ENCODE measurements at places on chromosomes 12 and 14.

DNA sequence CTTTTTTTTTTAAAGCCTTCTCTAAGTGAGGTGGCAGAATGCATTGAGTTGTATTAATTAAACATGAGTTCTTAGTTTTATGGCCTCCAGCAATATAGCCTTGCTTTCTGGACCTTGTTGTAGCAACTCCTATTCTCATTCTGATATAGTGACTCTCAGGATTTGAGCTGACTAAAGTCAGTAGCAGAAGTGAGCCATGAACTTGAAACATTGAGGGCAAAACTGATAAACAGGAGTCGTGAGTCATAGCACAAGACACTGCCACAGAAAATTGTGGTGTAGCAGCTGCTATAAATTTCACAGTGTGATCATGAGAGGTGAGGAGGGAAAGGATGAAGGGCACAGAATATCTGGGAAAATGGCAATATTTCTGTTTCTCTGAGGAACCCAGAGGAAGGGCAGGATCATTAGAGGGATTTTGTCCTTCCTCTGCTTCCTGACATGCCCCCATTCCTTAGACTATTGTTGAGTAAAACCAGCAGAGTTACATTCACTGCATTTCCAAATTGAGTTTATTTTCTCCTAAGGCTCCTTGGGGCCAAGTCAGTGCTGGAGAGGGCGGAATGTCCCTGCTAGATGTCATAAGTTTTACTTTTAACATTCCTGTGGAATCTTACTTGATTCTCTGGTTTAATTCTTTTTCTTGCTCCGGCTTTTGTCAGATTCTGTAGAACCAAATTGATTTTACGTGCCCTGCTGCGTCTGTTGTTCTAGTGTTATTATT lies 7.5 kb downstream of the KLRG1 start:
- DNase-seq, result no peak

- no peak for DNase-seq
These were observed 828.8 kb downstream of the TMTC2 start for GRCh38 chr12:83515306-83516026.

DNA sequence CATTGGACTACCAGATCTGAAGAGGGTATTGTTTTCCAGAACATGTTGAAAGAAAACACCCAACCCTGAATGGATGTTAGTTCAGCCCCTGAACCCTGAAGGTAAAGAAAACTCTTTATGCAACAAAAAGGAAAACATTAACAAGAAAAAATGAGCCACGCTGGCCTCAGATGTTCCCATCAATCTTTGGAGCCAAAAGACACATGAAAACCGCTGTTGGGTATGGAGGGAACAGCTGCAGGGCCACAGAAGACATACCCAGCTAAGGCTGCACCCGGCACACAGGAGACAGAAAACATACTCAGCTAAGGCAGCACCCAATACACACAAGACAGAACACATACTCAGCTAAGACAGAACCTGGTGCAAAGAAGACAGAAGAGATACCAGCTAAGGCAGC lies 51.3 kb upstream of the GALNT9 start:
- DNase-seq, result no peak

GRCh38 chr12:116299064-116299463 lies 21.6 kb upstream of the MED13L start:
- no peak for DNase-seq

DNA sequence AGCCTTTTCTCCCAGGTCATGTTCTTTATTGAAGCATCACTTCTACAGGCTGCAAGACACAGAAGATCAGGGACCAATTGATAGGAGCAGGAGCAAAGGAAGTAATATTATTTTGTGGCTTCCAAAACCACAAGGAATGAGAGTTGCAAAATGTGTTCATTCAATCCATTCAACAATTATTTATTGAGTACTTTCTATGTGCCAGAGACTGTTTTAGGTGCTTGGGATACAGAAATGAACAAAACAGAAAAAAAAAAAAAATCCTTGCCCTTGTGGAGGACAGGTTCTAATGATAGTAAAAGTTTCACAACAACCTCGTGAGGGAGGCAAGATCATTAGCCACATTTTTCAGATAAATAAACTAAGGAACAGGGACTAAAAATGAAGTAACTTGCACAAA lies 20.1 kb upstream of the DACT1 start:
- DNase-seq, result no peak

- DNase-seq, result peak; percentile 52
These were observed 8.9 kb downstream of the BICD1 start for GRCh38 chr12:32115404-32116104.

GRCh38 chr12:87320724-87321123 lies 708.5 kb downstream of the C12orf50 start:
- DNase-seq, result no peak

GRCh38 chr12:121568518-121568917 lies 12.3 kb downstream of the KDM2B start:
- no peak for DNase-seq

DNA sequence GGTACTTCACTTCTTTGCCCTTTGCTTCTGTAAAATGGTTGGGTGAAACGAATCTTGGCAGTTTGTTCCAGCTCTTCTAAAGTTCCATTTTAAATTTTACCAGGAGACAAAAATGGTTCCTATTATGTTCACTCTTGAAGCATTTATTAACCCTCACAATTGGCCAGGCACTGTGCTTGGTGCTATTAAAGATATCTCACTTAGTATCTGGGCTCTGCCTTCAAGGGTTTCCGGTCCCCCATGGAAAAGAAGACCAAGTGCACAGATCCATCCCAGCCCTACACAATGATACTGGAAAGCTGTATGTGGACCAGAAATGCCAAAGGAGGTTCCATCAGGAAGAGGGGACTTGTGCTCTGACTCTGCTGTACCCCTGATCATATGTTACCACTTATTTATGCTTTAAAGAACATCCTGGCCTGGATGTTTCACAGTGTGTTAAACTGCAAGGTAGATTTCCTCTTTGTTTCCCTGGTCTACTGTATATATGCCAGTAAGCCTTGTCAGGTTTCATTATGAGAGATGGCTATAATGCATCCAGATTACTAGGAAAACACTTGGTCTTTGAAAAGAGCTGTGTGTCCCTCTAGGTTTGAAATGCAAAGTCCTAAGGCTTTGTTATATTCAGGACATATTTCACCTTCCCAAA lies 154.8 kb downstream of the PRKCH start:
- no peak for DNase-seq

- DNase-seq, result no peak
These were observed 318.1 kb downstream of the ZFP36L1 start for GRCh38 chr14:68474741-68475140.

DNA sequence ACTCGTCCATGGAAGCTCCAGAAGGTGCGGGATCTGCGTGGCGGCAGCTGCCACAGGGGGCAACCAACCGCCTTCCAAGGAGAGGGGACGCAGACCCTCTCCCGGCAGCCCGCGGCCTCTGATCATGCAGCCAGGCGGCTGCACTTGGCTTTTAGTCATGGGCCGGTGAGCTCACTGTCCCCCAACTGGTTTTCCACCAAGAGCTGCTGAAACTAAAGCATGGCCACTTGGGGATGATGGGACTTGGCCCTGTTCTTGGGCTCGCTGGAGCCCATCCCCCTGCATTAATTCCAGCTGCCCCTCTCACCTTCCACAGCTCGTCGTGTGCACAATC lies 39.1 kb downstream of the CCDC85C start:
- no peak for DNase-seq

- no peak for DNase-seq
These were observed 3.6 kb upstream of the TC2N start for GRCh38 chr14:91870890-91871289.

DNA sequence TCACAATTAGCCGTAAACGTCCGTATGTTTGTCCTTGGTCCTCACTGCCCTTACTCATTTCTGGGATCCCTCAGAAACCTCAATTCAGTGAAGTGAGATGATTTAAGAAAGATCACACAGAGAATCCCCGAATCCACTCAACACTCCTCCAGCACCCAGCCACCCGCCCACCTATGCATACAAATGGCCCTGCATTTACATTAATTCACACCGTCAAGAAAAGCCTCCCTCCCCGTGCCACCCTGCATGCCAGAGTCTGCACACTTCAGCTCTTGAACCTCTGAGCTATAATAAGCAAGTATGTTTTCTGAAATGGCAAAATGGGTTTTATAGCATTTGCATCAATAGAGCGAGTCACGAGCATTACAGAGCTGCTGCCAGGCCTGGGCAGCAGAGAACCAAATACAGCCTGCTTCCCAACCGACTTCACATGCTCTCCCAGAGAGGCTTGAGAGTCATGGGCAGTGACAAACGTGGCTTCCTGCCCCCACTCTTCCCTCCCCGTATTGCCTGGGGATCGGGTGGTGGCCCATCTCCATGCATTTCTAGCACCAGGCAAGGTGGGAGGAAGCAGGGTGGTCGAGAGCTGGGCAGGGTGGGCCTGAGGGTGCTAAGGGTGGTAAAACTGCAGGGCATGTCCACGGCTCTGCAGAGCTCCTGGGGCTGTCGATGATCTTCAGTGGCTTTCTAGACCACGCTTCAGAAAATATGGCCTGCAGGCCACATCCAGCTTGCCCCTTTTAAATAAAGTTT lies 177.6 kb downstream of the RIMBP2 start:
- DNase-seq, result no peak

GRCh38 chr14:99702115-99702514 lies 18.0 kb downstream of the CYP46A1 start:
- no peak for DNase-seq

- DNase-seq, result no peak
These were observed 109.3 kb upstream of the EVL start for GRCh38 chr14:99955826-99956455.

DNA sequence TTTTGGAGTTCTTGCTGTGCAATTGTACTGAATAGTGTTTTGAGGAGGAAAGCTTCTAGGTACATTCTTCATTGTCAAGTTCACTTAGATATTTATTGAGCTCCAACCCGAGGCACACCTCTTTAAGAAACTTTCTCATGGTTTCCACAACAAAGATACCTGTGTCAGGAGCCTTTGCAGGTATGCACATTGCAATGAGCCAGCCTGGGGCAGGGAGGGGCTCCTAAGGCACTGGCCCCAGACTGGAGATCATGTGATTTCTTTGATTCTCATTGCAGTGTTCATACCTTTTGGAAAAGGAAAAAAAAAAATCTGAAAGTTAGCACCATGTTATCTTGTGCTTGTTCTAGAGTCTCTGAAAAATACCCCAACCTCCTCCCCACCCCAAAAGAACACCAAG lies 80.3 kb downstream of the PRMT8 start:
- DNase-seq, result no peak

DNA sequence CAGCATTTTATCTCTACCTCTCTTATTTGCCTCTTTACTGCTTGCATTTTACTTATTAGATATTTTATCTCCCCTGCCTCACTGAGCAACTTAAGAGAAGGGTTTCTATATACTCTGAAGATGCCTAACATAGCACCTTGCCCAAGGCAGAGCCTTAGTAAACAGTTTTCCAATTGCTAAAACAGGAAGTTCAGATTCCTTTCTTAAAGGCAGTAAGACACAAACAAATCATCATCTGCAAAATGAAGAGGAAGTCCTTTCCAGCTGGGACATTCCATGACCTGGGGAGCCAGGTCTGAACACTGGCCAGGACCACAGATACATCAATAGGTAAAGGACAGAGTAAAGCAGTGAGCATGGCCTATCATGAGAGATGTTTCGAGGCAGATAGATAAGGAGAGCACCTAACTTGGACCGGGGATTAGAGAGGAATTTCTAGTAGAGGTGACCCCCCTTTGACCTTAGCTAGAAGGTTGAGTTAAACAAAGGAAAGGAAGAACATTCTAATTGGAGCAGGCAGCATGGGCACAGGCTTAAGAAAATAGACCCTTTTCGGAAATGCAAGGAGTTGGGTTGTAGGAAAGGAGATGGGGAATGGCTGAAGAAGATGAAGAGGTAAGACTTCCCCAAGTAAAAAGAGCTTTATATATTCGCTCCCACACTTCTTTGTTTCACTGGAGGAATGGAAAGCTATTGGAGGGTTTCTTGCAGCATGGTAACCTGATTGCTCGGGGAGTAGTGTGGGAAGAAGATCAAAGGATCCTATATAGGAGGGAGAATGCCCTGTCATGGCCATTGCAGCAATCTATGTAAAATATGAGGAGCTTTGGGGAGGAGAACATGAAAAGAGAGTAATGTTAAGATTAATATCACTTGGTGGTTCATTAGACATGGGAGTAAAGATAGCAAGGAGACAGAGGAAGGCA lies 94.8 kb downstream of the PHLDA1 start:
- DNase-seq, result no peak

DNA sequence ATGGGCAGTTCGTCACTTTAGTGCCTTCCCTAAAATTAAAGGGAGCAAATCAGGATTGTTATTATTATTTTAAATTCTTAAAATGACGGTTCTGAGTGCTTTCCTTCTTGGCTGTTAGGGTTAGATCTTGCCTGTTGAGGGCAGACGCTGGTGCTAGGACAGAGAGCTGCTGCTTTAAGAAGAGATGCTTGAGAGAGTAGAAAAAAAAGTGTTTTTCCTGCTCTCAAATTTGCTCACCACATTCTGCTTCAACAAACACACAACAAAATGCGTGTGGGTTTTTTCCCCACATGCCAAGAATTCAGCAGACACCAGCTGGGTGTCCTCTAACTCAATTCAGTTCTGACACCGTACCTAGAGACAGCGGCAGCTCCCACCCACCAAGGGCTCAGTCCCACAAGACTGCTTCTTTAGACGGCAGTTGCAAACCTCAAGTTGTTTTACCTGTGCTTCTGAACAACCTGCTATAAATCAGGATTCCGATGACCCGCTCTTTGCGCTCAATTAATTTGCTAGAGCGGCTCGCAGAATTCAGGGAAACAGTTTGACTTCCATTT lies 75.8 kb upstream of the RIN3 start:
- no peak for DNase-seq

DNA sequence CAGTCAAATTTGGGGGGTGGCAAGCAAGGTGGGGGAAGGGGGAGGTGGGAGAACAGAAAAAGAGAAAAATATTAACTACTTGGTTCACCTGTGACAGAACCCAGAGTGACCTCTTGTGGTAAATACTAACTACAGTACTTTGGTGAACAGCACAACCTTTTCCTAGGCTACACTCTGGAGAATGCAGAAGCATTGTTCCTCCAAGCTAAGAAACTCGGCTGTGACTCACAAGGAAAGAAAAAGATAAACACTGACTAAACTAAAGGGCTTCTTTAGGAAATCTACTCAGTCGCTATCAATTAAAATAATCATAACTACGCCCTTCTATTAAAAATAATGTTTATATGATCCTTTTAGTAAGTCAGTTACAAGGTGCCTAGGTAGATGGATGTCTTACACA lies 5.4 kb downstream of the KCNH5 start:
- peak; percentile 31 for DNase-seq

GRCh38 chr14:93954900-93955849 lies 21.2 kb downstream of the ASB2 start:
- peak; percentile 61 for DNase-seq

Measured in Ammon's horn (tissue), 1 donor.